ENCODE measurements at places on chromosomes 3 and 15. TPM values are rescaled to one million over a fixed set of nuclear protein-coding genes. Genes with fewer than 3 reads are reported as not detected.

DNA sequence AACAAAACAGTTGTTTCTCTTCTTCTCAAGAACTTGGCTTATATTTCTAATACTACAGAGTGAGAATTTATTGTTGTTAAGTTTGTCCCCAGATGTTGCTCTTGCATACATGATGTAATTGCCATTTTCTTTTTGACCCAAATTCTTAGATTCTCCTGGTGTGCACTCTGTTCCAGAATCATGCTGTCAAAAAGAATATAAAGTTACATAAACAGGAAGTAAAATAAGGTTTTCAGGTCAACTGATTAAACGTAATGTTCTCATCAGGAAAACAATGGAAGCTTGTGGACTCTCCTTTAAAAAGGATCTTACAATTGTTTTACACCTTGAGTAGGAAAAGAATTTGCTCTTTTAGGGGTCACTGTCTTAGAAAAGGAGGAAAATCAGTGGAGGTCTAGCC lies 121.8 kb downstream of the ADAM10 start:
- DNase-seq = no peak

DNA sequence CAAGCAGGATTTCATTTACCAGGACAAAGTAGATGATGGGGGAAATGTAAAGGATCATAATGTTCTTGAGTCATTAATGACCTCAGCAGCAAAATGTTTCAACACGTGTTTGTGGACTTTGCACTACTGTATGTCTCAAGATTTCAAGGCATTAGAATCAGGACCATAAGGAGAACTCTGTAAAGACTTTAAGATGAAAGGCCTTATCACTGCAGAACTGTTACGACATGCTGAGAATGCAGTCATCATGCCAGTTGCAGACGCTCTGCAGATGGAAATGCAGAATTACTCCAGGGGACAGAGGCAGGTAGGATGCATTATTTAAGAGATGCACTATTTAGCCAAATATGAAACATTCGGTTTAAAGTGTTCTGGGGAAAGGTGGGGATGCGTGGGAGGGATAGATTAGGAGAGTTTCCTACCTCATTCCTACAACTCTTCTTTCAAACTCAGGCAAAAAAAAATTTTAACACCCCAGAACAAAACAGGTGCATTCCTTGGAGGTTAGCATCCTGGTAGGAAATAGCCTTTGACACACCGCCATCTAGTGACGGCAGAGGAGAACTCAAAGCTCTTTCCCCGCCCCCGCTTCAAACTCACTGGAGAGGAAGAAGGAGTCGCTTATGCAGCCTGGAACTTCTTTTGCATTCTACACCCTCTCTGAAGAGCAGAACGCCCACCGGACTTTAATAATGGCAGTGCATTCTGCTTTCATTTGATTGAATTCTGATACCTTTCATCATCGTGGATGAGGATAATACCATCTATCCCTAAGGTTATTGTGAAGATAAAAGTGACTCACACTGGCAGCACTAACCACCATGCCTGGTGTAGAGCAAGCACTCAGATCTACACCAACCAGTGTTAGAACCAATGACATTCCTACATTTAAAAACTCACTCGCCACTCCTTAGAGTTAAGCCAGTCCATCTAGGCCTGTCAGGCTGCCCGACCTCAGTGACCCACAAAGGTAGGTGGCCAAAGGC lies 43.1 kb upstream of the TOPAZ1 start:
- DNase-seq = peak; percentile 62

DNA sequence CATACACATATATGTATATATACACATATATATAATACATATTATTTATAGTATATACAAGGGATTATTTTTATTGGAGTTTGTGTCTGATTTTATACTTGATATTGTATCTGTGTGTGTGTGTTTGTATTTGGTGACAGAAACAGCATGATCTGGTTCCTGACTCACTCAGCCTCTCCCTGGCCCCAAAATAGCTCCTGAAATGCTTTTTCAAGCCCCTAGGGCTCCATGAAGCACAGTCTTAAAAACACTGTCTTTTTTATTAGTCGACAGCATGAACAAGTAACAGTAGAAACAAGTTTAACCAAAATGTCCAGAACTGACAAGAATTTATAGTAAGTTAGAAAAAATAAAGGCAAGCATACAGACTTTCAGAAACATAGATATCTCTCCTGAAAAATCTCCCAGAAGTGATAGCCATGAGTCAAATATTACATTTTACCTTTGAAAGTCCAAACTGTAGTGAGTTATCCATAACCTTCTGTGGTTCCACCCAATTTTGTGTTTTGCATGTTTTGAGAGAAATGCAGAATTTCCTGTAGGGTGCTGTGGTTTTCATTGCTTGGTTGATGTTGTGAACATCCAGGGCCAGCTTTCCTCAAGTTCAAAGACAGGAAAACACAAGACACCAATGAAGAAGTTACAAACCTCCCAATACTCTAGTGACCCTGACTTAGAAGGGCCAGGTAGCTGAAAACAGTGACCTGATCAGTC lies 98.5 kb upstream of the CCDC80 start:
- no peak for DNase-seq

- DNase-seq = no peak
These were observed 45.0 kb downstream of the PDHB start for GRCh38 chr3:58388550-58389091.

DNA sequence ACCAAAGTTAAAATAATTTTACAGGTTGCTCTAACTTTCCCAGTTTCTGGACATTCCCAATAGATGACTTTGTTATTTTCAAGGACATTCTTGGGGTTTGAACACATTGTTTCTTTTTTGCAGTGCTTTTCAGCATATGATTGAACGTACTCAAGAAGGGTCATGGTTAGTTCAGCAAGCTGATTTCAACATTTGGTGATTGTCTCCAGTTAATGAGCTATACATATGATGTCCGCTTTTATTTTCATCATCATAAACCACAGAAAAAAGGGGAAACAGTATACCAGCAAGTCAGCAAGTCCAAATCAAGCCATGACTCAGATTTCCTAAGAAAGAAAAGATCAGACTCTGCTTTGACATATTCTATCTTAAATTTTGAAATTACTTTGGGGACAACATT lies 69.4 kb downstream of the B3GALNT1 start:
- DNase-seq = no peak

DNA sequence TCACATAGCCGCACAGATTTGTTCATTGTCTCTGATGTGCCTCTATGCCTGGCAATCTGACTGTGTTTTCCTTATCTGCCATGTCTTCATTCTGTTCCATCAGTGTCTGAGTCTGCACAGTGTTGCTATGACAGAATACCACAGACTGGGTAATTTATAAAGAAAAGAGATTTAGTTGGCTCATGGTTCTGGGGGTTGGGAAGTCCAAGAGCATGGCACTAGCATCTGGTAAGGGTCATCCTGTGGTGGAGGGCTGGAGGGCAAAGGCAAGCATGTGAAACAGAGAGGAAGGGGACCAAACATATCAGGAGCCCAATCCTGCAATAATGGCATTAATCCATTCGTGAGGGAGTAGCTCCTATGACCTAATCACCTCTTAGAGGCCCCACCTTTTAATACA lies 11.9 kb upstream of the HCN4 start:
- no peak for DNase-seq

GRCh38 chr3:32305361-32305876 lies 66.9 kb downstream of the CMTM8 start:
- DNase-seq = no peak

DNA sequence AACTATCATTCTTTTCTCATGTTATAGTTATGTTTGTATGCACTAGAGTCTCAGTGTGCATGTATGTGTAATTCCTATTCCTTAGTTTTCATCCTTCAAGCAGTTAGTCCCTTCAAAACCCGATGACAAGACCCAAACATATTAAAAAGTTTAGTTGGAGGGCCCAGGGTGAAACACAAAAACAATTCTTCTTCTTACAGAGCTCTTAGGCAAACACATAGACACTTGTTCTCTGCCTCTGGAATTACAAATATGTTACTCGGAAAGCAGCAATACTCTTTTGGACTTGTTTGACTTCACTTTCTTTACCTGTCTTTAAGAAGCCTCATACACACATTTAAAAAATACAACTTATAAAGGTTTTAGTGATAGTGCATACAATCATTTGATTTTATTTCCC lies 763 bp upstream of the CNTN6 start:
- no peak for DNase-seq

DNA sequence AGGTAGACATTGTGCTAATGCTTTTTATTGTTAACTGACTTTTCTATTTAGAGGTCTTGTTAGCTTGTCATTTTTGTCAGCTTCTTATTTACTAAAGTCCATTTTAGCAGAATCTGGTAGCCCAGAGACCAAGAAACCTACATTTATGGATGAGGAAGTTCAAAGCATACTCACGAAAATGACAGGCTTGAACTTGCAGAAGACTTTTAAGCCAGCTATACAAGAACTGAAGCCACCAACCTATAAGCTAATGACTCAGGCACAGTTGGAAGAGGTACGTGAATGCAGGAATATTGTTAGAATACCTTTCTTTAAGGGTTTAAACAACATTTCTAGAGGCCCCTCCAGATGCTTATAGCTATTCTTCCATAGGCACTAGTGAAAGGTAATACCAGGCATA lies 3.0 kb downstream of the MRPS22 start:
- DNase-seq = no peak

- DNase-seq = no peak
These were observed 33.7 kb downstream of the FLNB start for GRCh38 chr3:58041826-58042324.

GRCh38 chr15:80831606-80832224 lies 52.5 kb downstream of the CEMIP start:
- no peak for DNase-seq

- no peak for DNase-seq
These were observed 5.3 kb upstream of the DAPK2 start for GRCh38 chr15:64051407-64052259.

The RPL22L1 gene
- polyA plus RNA-seq = 44.9 TPM

The TLR9 gene
- 0.05 TPM for polyA plus RNA-seq

The CLRN1 gene
- not detected for polyA plus RNA-seq

The NAALADL2 gene
- polyA plus RNA-seq = 1.3 TPM

The STARD9 gene
- 8.6 TPM for polyA plus RNA-seq

The FOXB1 gene
- not detected for polyA plus RNA-seq
